ENCODE measurements at places on chromosomes 5 and 9.

GRCh38 chr5:97525780-97526179, 342.7 kb upstream of the RIOK2 start:
- no peak for DNase-seq

- no peak for DNase-seq
These were observed 410.1 kb downstream of the MAT2B start for GRCh38 chr5:163915481-163915961.

GRCh38 chr9:106728860-106729259, 134.1 kb upstream of the ZNF462 start:
- DNase-seq = no peak

DNA sequence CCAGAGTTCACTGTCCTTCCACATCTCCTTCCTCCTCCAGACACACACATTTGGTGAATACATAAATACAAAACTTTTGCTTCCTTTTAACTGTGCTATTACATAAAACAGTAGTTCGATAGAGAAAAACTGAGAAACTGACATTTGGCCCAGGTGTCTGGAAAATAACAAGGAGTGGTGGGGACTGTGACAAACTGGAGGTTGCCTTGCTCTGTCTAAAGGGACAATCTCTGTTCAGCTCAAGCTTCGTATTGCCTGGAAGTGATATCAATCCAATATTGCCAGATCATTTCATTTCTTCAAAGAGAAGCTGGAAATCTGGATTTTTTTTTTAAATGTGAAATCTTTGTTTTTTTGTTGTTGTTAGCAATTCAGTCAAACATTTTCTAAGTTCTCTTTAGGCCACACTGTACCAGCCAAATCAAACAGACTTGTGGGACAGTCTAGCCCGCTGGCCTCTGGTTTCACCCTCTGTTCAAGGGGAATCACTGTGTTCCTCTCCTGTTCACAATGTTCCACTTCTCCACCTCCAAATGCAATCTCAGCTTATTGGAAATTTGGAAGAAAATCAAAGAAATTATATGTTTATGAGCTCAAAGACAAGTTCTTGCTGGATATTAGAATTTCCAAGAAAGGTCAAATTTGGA, 612.5 kb downstream of the KIF4B start:
- no peak for DNase-seq

- DNase-seq = no peak
These were observed 24.4 kb downstream of the CTXN3 start for GRCh38 chr5:127673117-127673800.

GRCh38 chr9:114697951-114698351, 16.0 kb upstream of the TEX48 start:
- DNase-seq = no peak

Measured in NCI-H1417 treated with DMSO at 0.1 percent for 48 hours (cell line).